ENCODE measurements at places on chromosomes 6 and 20.

- DNase-seq, result no peak
Measured at GRCh38 chr6:98635191-98635590, 199.2 kb upstream of the POU3F2 start.

- DNase-seq, result peak; percentile 31
Measured at GRCh38 chr20:34536798-34537394, 20.7 kb downstream of the DYNLRB1 start.

DNA sequence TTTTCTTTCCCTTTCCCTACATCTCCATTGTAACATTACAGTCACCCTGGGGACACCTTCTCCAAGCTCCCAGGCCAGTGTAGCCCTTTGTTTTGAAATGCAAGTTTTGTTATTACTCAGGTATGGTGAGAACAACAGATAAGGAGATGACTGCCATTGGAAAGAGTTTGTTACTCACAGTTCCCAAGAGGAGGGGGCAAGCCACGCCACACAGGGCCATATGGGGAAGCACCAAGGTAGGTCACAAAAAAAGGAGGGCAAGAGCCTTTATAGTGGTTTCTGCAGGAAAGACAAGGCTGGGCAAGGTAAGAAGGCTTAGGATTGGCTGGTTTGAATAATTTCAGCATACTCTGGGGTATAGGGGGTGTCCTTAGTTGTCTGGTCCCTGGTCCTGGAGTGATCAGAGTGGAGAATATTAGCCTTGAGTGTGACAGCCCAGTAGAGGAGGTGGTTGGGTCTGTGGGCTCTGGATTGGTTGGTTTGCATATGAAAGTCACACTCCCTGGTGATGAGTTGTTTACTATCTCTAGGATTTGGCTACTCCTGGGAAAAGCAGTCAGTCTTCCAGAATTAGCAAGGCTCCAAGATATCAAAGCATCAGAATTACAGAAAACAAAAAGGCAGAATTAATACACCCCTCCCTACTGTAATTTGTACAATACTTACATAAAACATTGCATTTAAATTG, 33.1 kb upstream of the SMLR1 start:
- DNase-seq, result no peak

- DNase-seq, result no peak
Measured at GRCh38 chr20:60115451-60115850, 157.2 kb downstream of the CDH26 start.

- no peak for DNase-seq
Measured at GRCh38 chr6:134584847-134585516, 267.1 kb upstream of the SGK1 start.

- no peak for DNase-seq
Measured at GRCh38 chr6:125794342-125795137, 3.8 kb downstream of the NCOA7 start.

GRCh38 chr6:89615882-89616281, 22.7 kb downstream of the LYRM2 start:
- DNase-seq, result no peak

DNA sequence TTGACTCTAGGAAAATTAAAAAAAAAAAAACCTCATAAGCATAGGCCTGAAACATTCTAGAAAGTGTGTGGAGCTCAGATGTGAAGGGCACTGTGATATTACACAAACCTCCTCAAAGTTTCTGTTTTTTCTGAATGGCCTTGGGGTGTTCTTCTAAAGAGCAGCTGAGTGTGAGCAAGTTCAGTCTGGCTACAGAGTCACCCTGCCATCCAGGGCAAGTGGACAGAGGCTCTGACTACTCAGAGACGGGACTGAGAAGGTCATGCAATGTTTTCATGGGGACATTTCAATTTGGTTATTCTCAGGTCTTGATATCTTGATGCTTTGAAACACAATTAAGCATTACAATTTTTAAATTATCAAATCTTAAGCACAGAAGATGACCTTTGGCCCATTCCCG, 36.6 kb upstream of the SSTR4 start:
- no peak for DNase-seq

DNA sequence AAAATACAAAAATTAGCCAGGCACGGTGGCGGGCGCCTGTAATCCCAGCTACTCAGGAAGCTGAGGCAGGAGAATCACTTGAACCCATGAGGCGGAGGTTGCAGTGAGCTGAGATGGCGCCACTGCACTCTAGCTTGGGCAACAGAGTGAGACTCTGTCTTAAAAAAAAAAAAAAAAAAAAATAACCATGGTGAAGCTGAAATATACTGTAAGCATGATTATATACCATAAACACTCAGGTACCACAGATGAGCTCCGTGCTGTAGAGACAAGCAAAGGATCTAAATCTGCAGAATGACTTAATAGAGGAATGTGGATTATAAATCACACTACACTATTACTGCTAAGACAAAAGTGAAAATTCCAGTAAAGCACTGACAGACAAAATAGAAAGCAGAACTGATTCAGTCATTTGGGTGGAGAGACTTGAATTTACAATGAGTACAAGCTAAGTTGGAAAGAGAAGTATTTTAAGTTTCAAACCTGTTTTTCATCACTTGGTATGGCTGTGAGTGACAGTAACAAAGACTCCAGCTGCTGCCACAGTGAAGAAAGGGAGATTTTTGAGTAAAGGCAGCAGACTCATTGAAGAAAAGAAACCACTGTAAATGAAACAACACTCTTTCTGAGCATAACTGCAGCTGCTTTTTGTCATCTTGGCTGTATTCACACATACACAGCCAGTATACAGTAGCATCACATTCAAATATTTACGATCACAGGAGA, 322.1 kb downstream of the RNGTT start:
- DNase-seq, result no peak

DNA sequence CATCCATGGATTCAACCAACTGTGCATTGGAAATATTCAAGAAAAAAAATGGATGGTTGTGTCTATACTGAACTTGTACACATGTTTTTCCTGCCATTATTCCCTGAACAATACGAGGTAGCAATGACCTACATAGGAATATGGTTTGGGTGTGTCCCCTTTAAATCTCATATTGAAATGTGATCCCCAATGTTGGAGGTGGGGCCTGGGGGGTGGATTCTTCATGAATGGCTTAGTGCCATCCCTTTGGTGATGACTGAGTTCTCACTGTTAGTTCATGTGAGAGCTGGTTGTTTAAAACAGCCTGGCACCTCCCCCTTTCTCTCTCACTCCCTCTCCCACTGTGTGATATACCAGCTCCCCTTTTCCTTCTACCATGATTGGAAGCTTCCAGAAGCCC, 139.8 kb upstream of the BACH2 start:
- DNase-seq, result no peak

DNA sequence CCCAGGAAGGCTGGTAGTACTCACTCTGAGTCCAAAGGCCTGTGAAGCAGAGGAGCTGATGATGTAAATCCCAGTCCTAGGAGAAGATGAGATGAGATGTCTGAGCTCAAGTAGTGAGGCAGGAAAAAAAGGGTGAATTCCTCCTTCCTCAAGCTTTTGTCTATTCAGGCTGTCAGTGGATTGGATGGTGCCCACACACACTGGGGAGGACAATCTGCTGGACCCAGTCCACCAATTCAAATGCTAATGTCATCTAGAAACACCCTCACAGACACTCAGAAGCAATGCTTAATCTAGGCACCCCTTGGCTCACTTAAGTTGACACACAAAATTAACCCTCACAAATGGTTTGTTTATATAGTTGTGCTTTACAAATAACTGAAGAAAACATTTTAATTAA, 94.6 kb downstream of the CD109 start:
- no peak for DNase-seq

- DNase-seq, result no peak
Measured at GRCh38 chr6:110996691-110997090, 14.9 kb downstream of the RPF2 start.

GRCh38 chr6:120202878-120203277, 853.3 kb upstream of the MAN1A1 start:
- no peak for DNase-seq

GRCh38 chr6:37373822-37374471, 20.2 kb downstream of the RNF8 start:
- no peak for DNase-seq

DNA sequence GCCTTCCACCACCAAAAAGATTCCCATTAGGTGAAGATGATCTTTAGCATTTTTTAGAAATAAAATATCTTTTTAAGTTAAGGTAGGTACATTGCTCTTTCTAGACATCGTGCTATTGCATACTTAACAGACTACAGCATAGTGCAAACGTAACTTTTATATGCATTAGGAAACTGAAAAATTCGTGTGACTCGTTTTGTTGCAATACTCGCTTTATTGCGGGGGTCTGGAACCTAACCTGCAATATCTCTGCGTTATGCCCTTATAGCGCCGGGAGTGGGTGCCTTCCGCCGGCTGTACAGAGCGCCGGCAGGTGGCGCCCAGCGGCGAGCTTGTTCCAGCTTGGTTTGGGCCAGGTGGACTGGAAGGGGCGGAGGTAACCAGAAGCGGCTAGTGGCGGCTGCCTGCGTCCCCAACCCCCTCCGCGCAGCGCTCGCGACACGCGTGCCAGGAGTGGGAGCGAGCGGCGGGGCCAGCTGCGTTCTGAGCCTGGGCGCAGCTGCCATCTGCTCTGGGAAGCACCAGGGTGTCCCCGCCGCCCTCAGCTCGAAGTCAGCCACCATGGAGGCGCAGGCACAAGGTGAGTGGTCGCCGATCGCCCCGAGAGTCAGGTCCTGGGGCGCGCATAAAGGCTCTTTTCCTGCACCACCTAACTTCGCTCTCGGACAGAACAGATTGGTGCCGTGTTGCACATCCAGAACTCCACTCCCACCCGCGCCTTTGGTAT, at the start of gene TPD52L1:
Gene TPD52L1, plus strand, starts transcription at position 383 of the 727 bp plus-strand sequence. Its CDS starts 179 bp downstream, at position 562.
- DNase-seq, result peak; percentile 42

- DNase-seq, result peak; percentile 34
Measured at GRCh38 chr6:106339334-106340029, 13.9 kb upstream of the ATG5 start.

DNA sequence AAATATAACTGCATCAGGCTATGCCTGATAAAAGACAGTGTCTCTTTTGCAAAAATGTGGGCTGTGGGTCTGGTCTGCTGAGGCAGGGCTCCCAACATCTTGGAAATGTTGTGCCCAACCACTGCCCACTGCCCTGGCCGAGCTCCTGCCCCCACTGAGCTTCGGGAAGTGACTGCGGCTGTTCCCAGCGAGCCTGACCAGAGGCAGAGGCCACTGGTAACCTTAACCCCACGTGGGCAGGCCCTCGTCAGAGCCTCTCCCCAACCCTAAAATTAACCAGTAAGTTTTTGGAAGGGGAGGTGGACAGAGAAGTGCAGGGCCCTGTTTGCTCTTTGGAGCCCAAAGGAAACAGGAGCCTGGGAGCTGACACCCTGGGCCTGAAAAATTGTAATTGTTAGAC, 225.9 kb downstream of the MAFB start:
- no peak for DNase-seq

GRCh38 chr20:22438926-22439325, 145.4 kb downstream of the FOXA2 start:
- DNase-seq, result no peak

GRCh38 chr6:33431880-33432541, 12.1 kb downstream of the SYNGAP1 start:
- DNase-seq, result no peak

GRCh38 chr6:154751011-154751800, 18.0 kb downstream of the SCAF8 start:
- DNase-seq, result no peak

- peak; percentile 46 for DNase-seq
Measured at GRCh38 chr20:53706466-53707370, 113.1 kb upstream of the ZNF217 start.

- no peak for DNase-seq
Measured at GRCh38 chr6:110810896-110811586, 4.2 kb downstream of the CDK19 start.

DNA sequence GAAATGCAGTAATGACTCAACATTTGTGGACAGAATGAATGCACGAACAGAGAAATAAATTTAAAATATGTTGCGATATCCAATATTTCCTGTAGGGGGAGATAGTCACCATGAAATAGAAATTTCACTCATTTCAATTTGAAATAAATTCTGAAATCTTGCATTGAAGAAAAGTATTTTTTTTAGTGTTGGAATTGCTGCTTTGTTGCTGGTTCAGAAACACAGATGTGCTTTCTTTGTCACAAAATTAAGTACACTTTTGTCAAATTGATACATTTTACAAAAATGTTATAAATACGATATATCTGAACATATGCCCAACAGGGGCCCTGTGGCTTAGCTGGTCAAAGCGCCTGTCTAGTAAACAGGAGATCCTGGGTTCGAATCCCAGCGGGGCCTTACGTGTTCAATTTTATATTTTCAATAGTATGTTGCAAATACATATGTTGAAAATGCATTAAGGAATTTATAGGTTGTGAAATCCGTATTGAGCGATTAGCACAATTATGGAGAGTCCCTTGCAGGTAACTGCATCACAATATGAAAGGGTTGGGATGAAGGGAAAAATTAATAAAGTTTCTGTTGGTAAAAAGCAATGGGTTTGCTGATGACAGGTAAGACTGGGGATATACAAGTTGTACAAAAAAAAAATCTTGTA, 85.4 kb upstream of the PRSS16 start:
- DNase-seq, result no peak

DNA sequence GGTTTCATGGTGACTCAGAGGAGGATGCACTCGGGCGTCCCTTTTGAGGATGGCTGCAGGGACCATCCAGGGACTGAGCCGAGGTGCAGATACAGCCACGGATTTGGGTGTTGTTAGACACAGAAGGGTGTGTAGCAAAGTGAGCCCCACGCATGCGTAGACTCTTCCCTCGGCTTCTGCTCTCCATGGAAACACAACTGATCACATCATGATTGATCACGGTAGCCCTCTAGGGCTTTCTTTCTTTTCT, 606 bp upstream of the ULBP1 start:
- no peak for DNase-seq

DNA sequence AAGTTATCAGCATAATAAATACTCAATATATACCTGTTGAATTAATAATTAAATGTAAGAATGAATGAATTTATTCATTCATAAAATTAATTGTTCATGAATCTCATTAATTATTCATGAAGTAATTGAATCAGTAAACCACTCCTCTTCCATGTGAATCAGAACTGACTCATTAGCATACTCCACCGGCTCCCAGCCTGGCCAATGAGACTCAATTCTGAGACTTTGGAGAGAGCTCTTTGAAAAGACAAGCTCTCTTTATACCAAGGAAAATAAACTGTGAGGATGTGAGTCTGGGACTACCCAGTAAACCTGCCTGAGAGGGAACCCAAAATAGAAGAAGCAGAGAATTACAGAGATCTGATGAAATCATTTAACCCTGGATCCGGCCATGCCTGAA, 8.4 kb upstream of the SLC2A10 start:
- DNase-seq, result no peak

- DNase-seq, result no peak
Measured at GRCh38 chr6:72825315-72825911, 203.5 kb downstream of the KCNQ5 start.

GRCh38 chr6:121668259-121668658, 232.8 kb downstream of the GJA1 start:
- no peak for DNase-seq

- no peak for DNase-seq
Measured at GRCh38 chr6:79468587-79468986, 68.6 kb downstream of the LCA5 start.

DNA sequence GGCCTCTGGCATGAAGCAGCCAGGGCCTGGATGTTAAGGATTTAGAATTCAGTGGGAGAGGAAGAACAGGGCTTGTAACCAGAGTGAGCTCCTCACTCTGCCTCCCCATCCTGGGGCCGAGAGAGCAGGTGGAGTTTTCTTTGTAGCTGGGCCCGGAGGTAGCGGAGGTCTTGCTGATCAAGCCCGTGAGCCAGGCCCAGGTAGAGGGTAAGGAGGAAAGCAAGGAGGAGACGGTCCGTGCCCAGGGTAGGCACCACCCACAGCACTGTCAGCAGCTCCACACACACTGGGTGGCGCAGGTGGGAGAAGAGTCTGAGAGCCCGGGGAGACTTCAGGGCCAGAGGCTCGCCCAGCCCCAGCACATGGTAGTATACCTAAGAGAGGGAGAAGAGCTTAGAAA, 2.1 kb upstream of the PPP1R18 start:
- DNase-seq, result no peak

Measured in CD4-positive, alpha-beta T cell (primary cell).